GM23248 (cell line): ENCODE measurements at places on chromosomes 6 and 20. TPM values are rescaled to one million over a fixed set of nuclear protein-coding genes. Genes with fewer than 3 reads are reported as not detected.

DNA sequence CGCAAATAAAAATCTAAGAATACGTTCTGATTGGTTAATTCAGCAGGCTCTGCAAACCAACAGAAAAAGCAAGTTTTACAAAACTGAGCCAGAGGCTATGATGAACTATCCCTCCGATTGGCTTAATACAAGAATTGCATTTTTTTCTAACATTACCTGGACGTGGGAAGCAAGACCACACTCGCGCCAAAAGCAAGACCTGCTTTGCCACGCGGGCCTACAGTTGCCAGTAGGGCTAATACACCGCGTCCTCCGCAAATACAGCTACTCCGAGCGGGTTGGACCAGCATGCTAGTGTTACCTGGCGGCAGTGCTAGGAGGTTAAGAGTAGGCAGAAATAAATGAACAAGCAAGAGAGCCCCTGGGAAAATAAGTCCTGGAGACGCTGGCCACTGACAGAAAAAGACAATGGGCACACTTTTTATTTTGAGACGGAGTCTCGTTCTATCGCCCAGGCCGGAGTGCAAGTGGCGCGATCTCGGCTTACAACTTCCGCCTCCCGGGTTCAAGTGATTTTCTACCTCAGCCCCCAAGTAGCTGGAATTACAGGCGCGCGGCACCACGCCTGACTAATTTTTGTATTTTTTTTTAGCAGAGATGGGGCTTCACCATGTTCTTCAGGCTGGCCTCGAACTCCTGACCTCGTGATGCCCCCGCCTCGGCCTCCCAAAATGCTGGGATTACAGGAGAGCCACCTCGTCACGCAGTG lies 131.9 kb upstream of the BTN3A2 start:
- no peak for DNase-seq

DNA sequence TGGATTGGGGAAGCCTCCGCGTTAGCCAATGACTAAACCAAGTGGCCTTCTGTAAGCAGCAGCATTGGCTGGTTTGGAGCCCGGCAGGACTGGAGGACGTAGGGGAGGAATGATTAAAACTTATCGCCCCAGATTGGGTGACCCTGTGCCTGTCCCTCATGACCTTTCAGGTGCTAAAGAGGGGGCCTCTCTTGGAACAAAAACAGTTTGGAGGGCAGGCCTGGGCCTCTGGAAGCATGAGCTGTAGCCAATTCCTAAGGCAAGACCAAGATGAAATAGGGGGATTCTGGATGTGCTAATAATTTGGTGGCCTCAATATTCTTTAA lies 1.4 kb downstream of the GMPR start:
- DNase-seq: peak; percentile 82

DNA sequence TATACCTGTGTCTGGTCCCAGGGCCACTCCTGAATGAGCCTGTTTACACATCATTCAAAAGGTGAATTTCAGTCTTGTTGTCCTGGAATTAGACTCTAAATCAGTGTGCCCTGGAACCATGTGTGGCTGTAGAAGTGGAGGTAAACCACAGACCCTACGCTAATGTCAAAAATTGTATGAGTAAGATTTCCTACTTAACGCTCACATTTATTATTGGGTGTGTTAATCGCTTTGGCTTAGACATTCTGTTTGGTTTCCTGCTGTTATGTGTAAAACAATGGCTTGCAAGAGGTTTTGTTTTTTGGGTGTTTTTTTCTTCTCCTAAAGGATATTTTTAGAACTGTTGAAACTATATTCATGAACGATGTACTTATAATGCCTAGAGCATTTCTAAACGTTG lies 19.3 kb downstream of the PLCB1 start:
- no peak for DNase-seq

The JPH2 gene
- polyA plus RNA-seq: 1.6 and 1.8 TPM in 2 replicates

- DNase-seq: peak; percentile 99
These were observed at the start of gene ULBP2 for GRCh38 chr6:149941583-149942460. Gene ULBP2, plus strand, starts transcription at chr6:149942014. Its CDS starts 59 bp downstream, at chr6:149942073.

GRCh38 chr6:143592335-143592734 lies 80.8 kb upstream of the FUCA2 start:
- peak; percentile 17 for DNase-seq

DNA sequence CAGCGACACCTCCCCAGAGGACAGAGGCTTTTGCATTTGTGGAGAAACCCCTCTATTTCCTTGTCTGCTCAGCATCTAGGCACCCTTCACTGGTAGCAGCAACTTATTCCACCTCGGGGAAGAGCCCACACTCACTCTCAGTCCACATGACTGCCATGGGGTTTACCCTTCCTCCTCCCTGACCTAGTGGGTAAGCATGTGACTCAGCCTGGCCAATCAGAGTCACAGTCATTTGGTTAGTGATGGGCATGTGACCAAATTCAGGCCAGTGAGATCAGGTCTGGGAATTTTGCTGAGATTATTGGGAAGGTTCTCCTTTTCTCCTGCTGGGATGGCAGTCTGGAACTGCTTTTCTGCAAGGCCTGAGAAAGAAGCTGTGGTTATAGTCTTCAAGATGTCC lies 145.7 kb upstream of the PHACTR3 start:
- peak; percentile 7 for DNase-seq

The GMPR gene
- polyA plus RNA-seq: 1.5 and 2.3 TPM in 2 replicates

- DNase-seq: no peak
These were observed 73.9 kb downstream of the GINS1 start for GRCh38 chr20:25481235-25481917.

The PCK1 gene
- polyA plus RNA-seq: not detected in 2 replicates

The ASIP gene
- not detected in 2 replicates for polyA plus RNA-seq

GRCh38 chr20:52676283-52676995 lies 295.7 kb upstream of the TSHZ2 start:
- DNase-seq: no peak

DNA sequence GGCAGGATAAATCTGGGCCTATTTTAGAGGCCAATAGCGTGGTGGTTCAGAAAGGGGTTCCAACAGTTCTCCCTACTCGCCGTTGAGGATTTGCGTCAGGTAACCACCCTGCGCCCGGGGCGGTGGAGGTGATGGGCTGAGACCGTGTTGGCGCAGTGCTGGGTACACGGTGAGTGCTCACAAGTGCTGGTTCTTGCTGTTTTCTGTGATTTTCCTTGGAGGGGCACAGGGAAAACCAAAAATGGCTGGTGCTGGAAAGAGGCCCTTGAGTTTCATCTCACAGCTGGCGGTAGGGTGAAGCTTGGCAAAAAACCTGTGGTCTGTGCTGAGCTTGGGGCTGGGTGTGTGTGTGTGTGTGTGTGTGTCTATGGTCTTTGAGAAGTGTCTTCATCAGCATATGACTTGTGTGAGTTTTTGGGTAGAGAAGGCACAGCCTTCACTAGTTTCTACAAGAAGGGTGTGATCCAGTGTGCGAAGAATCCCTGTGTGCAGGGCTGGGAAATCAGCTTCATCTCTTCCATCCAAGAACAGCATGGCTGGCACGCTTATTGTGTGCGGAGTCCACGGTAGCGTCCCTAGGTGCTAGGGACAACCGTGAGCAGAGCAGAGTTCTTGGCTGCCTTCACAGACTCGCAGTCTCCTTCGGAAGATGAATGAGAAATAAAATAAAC lies 35.3 kb upstream of the SCRT2 start:
- no peak for DNase-seq

DNA sequence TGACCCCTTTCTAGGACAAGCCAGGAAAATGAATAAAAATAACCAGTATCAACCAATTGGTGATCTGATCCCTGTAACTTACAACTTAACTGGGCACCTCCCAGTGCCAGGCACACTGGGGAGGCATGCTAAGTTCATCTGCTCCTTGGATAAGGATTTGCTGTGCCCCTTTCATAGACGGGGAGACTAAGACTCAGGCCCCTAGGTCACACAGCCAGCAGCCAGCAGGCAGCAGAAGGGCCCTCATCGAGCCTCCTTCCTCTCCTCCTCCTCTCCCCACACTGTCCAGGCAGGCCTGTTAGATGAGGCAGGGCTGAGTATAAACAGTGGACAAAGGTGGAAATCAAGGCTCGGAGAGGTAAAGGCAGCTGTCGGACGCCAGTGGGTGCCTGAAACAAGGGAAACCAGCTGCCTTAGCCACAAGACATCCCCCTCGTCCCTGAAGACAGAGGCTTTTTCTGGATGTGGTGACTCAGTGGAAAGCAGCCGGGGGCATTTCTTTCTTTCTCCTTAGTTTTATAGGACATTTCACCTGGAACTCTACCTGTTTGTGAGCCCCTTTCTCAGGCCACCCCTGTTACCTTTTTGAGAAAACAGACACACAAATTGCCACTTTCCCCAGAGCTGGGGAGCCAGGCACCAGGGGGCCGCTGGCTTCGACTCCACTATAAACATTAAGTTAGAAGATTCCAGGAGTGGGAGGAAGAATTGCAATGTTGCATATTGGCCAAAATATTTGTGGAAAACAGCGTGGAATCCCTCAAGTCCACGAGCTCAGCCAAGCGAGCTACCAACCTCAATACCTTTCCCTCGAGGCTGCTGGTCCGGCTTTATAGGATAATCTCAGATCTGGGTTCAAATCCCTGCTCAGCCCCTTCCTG lies 166.0 kb downstream of the PREX1 start:
- no peak for DNase-seq

The PPP1R16B gene
- 0.34 TPM in 1 of 2 replicates, not detected in the other for polyA plus RNA-seq

DNA sequence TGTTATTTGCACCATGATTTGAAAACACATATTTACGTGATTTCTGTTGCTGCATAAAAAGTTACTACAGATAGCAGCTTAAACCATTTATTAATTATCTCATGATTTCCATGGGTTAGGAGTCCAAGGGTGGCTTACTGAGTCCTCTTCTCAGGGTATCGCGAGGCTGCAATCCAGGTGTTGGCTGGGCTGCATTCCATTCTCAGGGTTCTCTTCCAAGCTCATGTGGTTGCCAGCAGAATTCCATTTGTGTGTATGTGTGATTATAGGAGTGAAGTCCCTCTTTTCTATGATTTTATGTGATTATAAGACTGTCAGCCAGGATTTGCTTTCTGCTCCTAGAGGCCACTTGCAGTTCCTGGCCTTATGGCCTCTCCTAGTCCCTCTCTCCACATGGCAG lies 135.1 kb downstream of the FAM83B start:
- DNase-seq: peak; percentile 14

The KCNK15 gene
- 5.2 and 5.7 TPM in 2 replicates for polyA plus RNA-seq

DNA sequence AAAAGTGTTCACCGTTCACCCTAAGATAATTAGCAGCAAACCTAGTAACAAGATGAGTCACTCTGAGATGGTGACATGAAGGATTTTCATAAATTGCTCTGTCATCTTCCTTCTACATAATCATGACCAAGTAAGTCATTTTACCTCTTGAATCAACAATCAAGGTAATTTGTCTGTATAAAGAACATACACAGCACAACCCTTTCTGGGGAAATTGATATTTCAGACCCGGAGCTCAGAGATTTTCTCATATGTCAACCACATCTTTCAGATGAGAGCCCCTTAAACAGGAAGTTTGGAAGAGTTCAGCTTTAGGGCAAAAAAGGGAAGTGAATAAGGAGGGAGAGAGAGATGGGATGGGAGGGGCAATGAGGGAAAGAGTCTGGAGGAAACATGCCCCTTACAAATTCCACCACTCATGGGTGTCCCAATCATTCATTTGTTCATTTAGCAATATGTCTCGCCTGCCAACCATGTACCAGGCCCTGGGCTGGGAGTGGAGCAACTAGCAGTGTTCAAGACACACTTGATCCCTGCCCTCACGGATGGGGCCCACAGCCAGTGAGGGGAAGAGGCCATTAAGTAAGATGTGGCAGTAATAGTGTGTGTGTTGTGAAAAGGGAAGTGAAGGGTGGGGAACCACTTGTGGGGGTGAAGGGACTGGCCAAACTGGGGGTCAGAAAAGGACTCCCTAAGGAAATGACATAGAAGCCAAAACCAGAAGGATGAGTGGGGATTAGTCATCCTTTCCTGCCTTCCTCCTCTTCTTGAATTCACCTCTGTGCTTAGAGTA lies 190.9 kb downstream of the MAFB start:
- peak; percentile 71 for DNase-seq
